ENCODE measurements at places on chromosomes 13 and 19.

- no peak for DNase-seq
Observed at GRCh38 chr13:67341406-67341805, 111.3 kb upstream of the PCDH9 start.

DNA sequence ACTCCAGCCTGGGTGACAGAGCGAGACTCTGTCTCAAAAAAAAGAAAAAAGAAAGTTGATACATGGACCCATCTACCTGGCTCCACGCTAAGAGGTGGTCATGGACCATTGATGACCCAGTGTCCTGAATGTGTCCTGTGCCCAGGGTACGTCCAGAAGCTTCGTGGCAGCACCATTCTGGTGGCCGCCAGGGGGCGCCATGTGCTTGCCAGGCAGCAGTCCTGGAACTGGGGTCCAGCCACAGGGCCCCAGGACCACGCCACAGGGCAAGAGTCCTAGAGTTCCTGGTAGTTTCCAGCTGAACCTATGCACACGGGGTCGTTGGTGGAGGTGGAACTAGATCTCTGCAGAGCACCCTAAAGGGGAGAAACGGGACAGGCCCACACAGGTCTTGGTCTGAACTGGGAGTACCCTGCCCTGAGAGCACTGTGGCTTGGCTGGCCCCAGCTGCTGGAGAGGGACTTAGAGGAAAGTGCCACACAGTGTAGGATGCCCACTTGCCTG lies 19.9 kb upstream of the FBXO27 start:
- no peak for DNase-seq

GRCh38 chr13:46896341-46897137 lies at the start of gene HTR2A:
TSS of gene HTR2A (minus strand) at chr13:46897053. CDS start at chr13:46895906, 1,147 bp downstream.
- DNase-seq: no peak

- DNase-seq: no peak
Observed at GRCh38 chr13:105638426-105638825, 897.0 kb downstream of the EFNB2 start.

GRCh38 chr19:10797078-10797477 lies 38.9 kb downstream of the TMED1 start:
- no peak for DNase-seq

DNA sequence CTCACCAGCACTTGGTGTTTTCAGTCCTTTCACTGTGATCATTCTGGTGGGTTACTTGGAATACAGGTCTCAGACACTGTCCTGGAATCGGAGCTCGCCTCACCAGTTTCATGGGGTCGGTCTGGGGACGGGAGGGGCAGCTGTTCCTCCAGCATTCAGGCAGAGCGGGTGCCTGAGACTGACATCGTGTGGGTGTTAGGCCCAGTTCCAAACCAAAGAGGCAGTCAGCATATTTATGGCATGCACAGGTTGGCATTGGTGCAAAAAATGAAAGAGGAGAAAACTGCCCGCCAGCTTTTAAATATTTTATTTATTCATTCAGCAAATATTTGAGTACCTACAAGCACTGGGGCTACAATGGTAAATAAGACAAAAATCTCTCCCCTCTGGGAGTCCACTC lies 20.1 kb downstream of the PLEKHF1 start:
- no peak for DNase-seq

DNA sequence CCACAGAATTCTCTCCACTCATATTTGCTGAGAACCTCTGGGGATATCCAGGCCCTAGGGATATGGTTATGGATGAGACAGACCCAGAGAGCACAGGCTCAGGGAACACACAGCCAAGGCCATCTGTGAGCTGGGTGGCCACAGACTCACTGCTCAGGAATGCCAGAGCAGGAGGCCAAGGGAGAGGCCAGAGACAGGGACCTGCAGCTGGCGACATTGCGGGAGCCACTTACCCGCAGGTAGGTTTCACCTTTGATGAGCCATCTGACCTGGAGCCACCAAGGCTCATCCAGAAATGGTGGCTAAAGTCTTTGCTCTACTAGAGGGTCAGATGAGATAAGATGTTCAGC lies 29.4 kb downstream of the CCNE1 start:
- no peak for DNase-seq

DNA sequence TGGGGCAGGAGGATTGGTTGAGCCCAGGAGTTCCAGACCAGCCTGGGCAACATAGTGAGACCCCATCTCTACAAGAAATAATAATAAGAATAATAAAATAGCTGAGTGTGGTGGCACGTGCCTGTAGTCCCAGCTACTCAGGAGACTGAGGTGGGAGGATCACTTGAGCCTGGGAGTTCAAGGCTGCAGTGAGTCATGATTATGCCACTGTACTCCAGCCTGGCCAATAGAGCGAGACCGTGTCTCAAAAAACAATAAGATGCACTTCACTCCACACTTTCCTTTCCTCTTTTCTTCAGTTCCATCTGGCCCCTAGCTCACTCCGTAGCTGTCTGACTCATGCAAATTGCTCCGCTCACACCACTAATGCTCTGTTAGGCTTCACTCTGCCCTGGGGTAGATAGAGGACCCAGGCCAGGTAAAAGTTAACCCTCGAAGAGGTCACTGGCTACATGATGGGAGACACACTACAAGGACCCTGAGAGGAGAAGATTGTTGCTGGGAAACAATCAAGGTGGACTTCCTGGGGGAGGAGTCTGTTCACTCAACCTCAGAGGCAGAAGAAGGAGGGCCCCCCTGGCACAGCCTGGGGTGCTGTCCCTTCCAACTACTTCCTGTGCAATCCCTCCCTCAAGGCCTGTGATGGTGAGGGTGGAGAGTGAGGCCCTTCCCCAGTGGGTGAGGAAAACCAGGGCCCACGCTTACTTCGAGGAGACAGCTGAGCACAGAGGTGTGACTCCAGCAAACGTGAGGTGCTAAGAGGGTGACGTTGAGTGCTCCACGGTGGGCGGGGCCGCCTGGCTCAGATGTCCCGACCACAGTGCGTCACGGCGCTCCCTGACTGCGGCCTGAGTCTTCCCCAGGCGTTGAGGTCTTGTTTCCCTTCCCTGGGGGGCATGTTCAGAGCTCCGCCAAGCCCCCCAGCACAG lies 8.8 kb upstream of the TNFSF9 start:
- no peak for DNase-seq

DNA sequence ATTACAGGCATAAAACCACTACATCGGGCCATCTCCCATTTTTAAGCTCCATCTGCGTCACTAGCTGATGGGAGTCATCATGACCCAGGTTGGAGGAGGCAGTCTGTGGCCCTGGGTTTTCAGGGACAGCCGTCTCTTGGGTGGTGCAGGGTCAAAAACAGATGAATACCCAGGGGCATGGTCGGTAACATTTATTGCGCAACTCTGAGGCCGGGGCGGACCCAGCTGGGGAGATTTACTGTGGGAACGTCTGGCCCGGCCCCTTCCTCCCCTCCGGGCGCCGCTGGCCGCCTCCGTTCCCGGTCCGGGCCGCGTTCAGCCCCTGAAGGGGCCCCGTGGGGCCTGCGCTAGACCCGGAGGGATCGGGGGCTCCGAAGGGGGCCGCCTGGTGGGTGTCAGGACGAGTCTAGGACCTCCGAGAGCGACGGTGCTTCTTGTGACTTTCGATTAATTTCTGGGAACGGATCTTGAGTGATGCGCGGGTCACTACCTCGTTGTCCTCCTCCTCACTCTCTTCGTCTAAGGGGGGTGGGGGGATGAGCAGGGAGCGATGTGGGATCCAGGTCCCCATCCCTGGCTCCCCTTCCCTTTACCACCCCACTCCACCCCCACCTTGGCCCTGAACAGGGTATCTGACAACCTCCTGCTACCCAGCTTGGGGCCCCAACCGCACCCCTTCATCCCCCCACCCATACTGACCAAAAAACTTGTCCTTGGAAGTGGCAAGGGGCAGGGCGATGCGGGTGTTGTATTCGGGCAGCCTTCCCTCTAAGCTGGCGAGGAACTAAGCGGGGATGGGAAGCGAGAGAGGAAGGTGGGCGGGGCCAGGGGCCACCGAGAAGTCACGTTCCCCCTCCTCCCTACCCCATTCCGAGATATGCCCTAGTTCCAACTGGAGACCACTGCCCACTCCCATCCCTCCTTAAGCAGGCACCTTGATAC lies 1.6 kb upstream of the RGL3 start:
- no peak for DNase-seq

- DNase-seq: no peak
Observed at GRCh38 chr19:10854350-10855089, 6.3 kb downstream of the C19orf38 start.

- no peak for DNase-seq
Observed at GRCh38 chr19:41784312-41784711, 12.1 kb upstream of the CEACAM3 start.

DNA sequence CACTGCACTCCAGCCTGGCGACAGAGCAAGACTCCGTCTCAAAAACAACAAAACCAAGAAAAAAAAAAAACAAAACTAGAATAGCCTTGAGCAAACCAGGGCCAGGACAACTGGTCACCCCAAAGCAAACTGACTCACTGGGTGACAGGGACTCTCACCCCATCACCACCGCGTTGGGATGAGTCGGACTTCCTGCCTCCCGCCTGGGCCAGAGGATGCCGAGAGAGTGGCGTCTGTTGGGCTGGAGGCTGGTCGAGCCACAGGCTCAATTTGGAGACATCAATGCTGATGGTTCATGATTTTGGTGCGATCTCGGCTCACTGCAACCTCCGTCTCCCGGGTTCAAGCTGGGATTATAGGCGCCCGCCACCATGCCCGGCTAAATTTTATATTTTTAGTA lies 11.6 kb downstream of the TMPRSS9 start:
- no peak for DNase-seq

- no peak for DNase-seq
Observed at GRCh38 chr13:27791146-27791900, 960 bp upstream of the GSX1 start.

DNA sequence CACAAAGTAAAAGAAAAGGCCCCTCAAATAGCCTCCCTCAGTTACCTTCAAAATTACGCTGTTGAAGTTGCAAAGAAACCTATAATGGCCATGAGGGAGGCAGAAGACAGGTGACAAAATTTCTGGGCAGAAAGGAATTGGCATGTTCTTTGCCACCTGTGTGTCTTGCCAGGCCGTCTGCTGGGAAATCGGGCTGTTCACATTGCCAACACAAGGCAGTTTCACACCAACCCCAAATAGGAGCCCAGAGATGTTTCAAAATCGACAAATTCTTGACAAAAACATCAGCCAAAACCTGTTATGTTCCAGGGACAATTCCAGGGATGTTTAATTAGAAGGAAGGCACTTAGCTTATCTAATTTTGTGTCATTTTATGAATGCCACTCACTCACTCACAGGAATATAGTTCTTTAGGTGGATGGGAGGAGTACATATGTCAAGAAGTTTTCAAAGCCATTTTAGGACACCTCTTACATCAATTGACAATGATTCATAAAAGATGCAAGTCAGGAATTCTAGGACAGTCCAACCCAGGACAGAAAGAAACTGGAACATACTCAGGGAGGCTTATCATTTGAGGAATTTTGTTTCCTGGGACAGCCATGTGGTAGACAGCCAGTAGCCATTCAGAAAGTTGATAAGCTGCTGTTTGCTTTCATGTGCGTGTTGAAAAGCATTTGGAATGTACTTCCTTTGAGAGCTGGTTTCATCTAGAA lies 164.5 kb downstream of the RGCC start:
- no peak for DNase-seq

DNA sequence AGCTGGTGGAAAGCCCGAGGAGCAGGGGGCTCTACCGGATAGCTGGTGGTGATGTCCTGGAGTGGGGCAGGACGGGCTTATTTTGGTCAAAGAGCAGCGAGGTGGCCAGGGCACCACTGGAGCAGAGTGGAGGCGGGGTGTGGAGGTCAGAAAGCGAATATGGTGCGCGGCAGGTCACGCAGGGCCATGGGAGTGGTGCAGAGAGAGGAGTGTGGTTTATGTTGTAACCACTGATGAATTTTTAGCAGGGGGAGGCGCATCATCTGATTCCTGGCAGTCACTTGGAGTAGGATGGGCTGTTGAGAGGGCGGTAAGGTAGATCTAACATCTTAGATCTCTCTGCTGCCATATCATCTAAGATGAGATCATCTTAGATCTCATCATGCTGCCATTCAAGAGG lies 1.4 kb upstream of the ZNF414 start:
- no peak for DNase-seq

GRCh38 chr13:103130681-103131210 lies 64.5 kb upstream of the SLC10A2 start:
- no peak for DNase-seq

DNA sequence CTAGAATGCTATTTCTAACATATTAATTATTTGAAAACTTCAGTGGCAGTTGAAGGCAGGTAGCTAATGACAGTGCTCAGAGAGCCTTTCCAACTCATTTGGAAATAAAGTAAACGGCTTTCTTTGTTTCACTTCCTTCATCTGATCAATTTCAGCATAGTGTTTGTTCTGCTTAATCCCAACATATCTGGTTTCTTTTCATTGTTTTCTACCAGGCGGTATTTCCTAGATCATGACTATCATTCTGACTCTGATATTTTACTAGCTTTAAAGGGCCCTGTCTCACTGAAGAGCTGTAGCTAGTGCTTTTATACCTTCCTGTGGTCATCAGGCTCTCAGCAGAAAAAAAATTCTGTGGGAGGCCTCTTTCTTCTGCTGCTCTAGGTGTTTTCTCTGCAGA lies 178.6 kb downstream of the RBM26 start:
- no peak for DNase-seq

DNA sequence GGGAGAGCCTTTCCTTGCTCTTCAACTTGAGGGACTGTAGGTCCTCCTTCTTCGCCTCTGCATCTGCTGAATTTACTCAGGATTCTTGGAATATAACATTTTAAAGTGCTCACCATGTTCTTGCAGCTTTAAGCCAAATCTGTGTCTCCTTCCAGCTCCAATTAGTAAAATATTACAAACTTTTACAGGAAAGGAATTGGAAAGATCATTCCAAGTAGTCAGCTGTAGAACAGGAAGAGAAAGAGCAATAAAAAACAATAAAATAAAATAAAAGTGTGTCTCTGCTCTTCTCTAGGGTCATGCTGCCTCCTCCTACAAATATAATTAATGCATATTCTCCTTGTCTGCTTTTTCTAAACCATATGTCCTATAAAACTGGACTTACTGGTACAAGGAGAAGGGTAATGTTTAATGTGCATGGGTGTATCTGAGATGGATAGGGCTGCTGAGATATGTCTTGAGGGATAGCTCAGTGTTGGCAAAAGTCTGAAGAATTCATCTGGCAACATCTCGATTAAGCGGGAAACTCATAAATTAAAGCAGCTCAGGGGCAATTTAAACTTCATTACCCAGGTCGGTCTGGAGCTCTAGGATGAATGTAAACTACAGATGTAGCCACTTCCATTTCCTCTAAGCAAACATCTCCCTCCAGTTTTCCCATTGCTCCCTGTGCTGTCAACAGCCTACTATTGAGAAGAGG lies 25.0 kb downstream of the ENOX1 start:
- no peak for DNase-seq

- no peak for DNase-seq
Observed at GRCh38 chr13:94557684-94558235, 38.2 kb downstream of the TGDS start.

DNA sequence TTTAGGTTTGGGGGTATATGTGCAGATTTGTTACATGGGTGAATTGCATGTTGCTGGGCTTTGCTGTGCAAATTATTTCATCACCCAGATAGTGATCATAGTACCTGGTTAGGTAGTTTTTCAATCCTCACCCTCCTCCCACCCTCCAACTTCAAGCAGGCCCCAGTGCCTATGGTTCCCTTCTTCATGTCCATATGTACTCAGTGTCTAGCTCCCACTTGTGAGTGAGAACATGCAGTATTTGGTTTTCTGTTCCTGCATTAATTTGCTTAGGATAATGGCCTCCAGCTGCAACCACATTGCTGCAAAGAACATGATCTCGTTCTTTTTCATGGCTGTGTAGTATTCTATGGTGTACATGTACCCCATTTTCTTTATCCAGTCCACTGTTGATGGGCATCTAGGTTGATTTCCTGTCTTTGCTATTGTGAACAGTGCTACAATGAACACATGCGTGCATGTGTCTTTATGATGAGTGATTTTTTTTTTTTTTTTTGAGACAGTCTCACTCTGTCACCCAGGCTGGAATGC lies 42.9 kb upstream of the POMP start:
- DNase-seq: no peak

All from fibroblast of skin of left biceps (primary cell).